ENCODE measurements at places on chromosomes 12 and 14.

DNA sequence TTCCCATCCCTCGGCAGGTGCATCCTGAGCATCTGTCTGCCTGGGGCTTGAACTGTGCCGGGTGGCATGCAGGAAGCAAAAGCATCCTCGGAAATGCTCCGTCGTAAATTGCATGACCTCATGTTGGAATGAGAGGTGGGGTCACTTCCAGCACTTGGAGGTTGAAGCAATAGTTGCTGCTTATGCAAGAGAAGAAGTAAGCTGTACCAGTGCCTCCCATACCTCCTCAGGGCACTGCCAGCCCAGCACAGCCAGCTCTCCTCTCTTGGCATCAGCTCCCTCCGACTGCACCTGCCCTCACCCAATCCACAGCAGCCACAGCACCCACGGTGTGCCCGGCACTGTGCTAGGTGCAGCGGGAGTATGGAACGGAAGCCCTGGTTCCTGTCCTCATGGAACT, 11.5 kb downstream of the TEAD4 start:
- no peak for DNase-seq

DNA sequence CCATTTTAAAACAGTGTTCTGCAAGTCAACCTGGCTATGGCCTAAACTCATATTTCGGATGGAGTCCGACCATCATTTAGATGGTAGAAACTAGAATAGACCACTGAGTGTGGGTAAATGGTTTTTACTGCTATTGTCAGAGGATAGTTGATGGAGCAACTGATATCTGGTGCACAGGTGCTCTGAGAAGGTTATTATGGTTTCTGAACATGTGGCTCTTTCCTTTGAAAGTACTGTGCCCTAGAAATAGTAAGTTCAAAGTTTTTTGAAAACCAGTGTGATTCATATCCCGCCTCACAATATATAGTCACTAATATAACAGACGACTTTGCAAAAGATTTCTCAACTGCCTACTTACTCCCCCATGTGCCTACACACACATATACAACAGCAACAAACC, 64.4 kb upstream of the BTG1 start:
- no peak for DNase-seq

DNA sequence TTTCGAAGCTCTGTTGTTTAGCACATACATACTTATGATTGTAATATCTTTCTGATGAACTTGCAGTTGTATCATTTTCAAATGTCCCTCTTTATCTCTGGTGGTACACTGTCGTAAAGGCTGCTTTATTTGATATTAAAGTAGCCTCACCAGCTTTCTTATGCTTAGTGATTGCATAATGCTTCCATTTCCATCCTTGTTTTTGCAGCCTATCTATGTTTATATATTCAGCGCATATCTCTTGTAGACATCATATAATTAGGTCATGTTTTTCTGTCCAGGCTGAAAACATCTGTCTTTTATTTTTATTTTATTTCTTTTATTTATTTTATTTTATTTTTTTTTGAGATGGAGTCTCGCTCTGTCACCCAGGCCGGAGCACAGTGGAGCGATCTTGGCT, 34.6 kb downstream of the ACAD10 start:
- DNase-seq = no peak

DNA sequence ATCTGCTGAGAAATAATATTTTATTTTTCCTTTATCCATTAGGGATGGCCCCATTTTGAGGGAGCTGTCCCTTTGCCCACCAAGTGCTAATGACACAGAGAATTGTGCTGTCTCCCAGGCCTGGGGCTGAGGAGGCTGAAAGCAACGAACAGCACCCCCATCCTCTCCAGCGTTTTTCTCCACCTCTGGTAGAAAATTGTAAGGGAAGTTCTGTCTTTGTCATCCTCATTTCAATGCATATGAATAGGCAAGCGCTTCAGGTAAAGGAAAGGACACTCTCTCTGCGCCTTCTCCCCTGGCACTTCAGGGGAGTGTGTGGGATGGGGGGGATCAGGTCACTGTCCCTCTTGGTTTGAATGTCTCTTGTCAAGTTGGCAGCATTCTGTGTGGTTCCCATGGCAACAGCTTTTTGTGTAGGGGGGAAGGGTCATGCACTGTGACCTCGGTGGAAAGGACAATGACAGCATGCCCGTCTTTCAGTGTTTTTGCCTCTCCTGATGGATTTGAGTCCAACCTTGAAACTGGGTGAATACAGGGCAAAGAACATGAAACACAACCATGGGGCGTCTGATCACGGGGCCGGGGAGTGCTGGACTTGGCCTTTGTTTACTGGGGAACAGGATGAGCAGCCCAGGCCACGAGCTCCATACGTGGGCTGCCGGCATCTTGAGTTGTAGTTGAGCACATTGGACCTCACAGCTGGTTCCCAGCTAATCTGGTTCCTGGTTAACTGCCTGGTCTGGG, 230.2 kb downstream of the VRK1 start:
- no peak for DNase-seq

DNA sequence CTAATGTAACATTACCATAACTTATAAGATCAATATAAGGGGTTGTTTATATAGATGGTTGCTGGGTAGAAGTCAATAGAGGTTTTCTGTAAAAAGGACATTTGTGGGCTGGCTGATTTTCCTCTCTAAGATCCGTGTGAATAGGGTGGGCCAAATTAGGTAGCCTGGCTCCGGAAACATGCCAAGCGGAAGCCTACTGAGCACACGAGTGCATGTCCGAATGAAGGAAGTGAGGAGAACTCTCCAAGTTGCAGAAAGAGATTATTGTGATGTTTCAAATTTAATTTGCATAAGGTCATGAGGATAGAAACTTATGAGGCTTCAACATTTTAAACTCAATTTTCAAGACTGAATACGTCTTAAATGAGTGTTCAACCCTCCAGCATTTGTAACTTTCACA, 356.7 kb downstream of the SNAPC1 start:
- no peak for DNase-seq

GRCh38 chr14:64253672-64254071, 40.5 kb downstream of the ESR2 start:
- DNase-seq = peak; percentile 76

All from fibroblast of skin of right biceps (primary cell).